Stimulated activated CD8-positive, alpha-beta memory T cell treated with anti-CD3 and anti-CD28 coated beads, Interleukin-4, amount 100 ng/mL, for 1 hour (primary cell): ENCODE measurements at places on chromosomes 3 and 15.

- DNase-seq = no peak
Observed at GRCh38 chr3:21942328-21942727, 191.3 kb upstream of the ZNF385D start.

DNA sequence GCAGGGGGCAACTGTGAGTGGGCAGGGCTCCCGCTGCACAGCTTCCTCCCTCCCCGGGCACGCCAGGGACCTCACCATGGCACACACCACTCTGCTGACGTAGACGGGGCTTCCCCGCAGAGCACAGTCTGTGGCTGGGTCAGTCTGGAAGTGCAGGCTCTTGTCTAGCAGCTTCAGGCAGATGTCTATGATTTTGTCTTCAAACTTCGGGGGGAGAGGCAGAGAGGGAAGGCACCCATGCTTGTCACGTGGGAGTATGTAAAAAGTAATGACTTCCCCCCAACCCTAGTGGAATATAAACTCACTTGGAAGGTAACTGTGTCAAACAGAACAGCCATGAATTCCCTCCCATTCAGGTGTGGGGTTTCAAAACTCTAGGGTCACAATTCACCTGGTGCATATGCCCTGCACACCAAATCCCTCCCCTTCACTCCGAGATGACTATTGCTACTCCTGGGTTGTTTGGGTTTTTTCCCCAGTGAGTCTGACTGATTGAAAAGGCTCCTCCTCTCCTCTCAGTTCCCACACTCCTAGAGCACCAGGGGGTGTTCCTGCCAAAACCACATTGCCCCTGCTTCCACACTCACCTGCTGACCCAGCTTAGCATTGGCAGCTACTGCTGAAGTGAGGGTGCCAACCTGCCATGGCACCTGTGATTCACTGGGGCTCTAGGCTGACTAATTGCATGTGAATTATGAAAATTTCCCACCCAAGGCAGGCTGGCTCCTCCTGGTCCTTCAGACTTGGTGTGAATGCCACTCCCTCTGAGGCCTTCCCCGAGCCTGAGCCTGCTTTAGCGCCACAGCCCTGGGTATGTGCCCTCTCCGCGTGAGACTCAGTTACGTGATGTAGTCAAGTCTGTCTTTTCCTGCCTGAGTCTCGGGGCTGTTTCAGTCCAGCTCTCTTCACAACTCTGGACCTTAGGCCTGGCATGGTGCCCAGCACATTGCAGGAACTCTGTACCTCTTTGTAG, 13.0 kb downstream of the TGM5 start:
- DNase-seq = no peak

DNA sequence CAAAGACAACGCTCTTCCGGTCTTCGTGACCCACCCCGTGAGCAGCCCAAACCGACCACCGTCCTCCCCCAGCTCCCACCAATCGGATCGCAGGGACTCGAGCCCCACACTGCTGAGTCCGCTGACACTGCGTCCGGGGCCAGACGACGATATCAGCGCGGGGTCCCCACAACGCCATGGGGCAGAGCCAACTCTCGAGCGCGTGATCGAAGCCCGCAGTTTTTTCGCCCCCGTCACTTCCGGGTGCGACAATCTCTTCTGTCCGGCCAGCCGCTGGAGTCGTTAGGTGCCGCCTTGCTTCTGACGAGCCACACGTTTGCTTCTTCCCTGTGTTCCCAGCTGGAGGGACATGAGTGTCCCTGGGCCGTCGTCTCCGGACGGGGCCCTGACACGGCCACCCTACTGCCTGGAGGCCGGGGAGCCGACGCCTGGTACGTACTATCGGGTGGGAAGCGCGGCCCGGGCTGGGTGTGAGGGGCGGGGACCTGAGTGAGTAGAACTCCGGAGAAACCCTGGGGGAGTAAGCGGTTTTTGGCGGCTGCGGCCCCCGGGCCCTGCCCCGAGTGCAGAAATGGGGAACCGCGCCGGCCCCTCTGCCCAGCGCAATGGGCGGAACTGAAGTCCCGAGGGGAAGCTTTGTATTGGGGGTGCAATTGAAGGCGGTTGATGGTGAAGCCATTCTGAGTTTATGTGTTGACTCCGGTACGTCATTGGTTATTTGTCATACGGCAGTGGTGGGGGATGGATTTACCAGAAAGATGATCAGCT, at the start of gene BLOC1S6:
TSS of gene BLOC1S6 (plus strand) at position 285 of the 768 bp plus-strand sequence. CDS start at position 350, 65 bp downstream.
- DNase-seq = peak; percentile 80

- no peak for DNase-seq
Observed at GRCh38 chr15:26095710-26096330, 232.7 kb upstream of the ATP10A start.

DNA sequence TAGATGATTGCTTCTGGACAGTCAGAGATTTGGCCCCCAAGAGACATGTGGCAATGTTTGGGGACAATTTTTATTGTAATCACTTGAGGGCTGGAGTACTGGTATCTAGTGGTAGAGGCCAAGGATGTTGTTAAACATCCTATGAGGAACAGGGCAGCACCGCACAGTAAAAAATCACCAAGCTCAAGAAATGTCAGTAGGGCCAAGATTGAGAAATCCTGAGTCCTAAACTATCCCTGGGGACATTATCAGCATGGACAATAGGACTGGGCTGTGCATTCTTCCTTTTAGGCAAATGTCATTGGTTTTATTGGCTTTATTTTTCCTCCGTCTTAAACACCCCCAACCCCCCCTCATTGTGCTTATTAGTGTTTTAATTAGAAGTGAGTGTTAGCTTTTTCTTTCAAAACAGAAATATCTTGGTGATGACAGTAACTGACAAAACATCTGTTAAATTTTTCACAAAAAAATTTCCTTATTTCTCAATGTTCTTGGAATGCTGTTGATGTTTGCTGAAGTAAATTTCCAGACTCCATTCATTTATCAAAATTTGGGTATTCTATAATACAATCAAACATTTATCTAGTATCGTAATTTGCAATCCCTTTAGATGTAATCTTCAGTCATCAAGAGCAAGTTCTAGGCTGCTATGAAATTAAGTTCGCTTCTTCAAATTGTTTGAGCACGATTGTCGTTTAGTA, 944.4 kb downstream of the VGLL3 start:
- DNase-seq = no peak
